NCI-H187 treated with DMSO at 0.1 percent for 48 hours (cell line): ENCODE measurements at places on chromosomes 7 and 10.

GRCh38 chr10:86872757-86873156 is 84.7 kb downstream of the MMRN2 start:
- DNase-seq: no peak

DNA sequence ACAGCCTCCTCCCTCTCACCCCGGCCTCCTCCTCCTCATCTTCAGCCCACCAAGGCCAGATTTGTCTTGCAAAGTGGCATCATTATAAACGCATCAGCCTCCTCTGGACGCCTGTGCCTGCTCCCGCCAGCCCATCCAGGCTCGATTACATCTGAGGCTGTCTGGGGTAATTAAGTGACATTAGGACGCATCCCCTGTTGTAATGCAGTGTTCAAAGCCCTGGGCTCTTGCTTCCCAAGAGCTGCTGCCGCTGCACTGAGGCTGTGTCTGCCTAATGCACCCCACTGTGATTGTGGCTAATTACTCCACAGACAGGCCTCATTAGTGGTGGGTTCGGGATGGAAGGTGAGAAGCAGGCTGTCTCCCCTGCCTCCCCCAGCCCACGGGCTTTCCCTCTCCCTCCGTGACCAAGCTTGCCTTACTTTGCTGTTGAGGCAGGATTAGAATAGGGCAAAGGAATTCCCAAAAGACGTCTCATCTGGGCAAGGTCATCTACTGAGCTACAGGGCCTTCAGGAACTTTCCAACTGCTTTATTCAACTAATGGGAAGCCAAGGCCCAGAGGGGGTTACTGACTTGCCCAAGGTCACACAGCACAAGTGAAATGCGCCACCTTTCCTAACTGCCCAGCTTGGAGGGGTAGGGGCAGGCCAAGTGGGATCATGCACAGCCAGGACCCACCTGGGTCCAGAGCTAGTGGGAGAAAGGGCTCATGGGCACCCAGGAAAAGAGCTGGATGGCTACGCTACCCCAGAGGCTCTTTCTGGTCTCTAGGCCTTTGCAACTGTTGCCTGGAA is 66.2 kb upstream of the PCBD1 start:
- no peak for DNase-seq

DNA sequence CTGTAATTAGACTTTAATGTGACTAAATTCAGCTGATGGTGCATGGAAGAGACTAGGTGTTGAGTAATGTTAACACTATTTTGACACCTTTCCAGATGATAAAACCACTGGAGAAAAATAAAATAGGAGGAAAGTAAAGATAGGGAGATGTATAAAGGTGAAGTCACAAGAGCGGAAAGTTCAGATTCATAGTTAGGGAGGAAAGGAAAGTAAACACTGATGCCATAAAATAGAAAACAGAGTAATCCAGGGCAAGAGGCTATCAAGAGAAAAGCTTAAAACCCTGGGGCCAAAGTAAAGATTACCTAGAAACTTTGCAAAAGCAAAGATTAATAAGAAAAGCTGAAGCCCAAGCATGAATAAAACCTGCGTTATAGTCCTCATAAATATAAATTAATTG is 62.8 kb downstream of the RAB11FIP2 start:
- no peak for DNase-seq

- no peak for DNase-seq
Observed at GRCh38 chr7:114148779-114149178, 230.0 kb upstream of the PPP1R3A start.

DNA sequence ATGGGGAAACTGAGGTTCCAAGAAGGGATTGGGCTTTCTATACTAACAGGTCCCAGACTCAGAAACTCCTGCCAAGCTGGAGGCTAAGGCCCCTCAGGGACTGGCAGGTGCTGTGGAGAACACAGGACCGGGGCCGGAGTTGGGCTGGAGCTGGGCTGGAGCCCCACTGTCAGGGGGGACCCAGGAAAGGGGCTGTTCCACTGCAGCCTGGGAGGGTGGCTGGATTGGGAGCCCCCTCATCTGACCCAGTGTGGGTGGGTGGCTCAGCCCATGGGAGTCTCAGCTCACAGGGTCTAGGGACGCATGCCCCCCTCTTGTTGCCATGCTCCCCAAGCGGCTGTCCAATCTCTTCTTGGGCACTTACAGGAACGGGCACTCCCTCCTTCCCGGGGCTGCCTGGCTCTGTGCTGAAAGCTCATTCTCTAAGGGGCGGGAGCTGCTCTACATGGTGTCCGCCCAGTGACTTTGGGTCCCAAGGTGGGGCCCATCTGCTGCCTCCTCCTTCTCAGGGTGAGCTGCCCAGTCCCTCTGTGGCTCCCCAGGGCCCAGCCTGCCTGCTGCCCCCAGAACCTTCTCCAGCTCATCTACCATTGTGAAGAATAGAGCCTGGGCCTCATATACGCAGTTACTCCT is 126.5 kb downstream of the MYL10 start:
- no peak for DNase-seq
